ENCODE measurements at places on chromosomes 2 and 18.

- peaks cover 5% of the 10 kb centered on the region for H3K36me3 ChIP-seq
- DNase-seq, result peak; percentile 70
- H3K27me3 ChIP-seq, result no peaks in the 10 kb centered on the region
- peak overlapping the region; percentile 60 for H3K4me3 ChIP-seq
- peak overlapping the region; percentile 84 for H3K27ac ChIP-seq
Measured at GRCh38 chr2:8432706-8433336, 249.0 kb upstream of the ID2 start.

GRCh38 chr2:161613161-161613560 is 11.1 kb upstream of the SLC4A10 start:
- H3K4me1 ChIP-seq, result no peaks in the 10 kb centered on the region
- DNase-seq, result no peak
- H3K36me3 ChIP-seq, result no peaks in the 10 kb centered on the region
- H3K27me3 ChIP-seq, result peaks cover 35% of the 10 kb centered on the region
- H3K27ac ChIP-seq, result no peak overlapping the region
- no peak overlapping the region for H3K4me3 ChIP-seq

- H3K27me3 ChIP-seq, result no peaks in the 10 kb centered on the region
- peaks cover 83% of the 10 kb centered on the region for H3K4me1 ChIP-seq
- H3K4me3 ChIP-seq, result peak overlapping the region; percentile 70
- DNase-seq, result peak; percentile 66
Measured at GRCh38 chr2:84846741-84847142, 34.1 kb downstream of the TRABD2A start.

DNA sequence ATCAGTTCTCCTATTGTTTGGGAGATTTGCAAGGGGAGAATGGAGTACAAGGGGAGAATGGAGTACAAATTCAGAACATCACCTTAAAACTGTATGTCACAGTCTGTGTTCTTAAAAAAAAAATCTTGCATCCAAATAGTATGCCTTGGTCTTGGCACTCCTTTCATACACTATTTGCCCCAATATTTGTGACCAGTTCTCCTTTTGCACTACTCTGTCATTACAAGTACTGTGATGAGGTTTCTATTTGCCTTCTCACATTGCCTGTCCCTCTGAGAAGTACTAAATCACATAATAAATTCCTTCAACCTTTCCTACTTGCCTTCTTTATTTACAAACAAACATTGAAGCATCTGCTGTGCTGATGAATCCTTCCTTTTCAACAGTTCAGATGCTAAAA is 36.0 kb upstream of the NCK2 start:
- peaks cover 5% of the 10 kb centered on the region for H3K4me1 ChIP-seq
- H3K27ac ChIP-seq, result no peak overlapping the region
- DNase-seq, result peak; percentile 37
- no peak overlapping the region for H3K4me3 ChIP-seq
- peaks cover 19% of the 10 kb centered on the region for H3K27me3 ChIP-seq

GRCh38 chr18:74063557-74063956 is 84.1 kb downstream of the FBXO15 start:
- DNase-seq, result no peak
- H3K27me3 ChIP-seq, result no peaks in the 10 kb centered on the region
- H3K4me3 ChIP-seq, result peak overlapping the region; percentile 82
- peaks cover 48% of the 10 kb centered on the region for H3K4me1 ChIP-seq
- peaks cover 9% of the 10 kb centered on the region for H3K36me3 ChIP-seq

DNA sequence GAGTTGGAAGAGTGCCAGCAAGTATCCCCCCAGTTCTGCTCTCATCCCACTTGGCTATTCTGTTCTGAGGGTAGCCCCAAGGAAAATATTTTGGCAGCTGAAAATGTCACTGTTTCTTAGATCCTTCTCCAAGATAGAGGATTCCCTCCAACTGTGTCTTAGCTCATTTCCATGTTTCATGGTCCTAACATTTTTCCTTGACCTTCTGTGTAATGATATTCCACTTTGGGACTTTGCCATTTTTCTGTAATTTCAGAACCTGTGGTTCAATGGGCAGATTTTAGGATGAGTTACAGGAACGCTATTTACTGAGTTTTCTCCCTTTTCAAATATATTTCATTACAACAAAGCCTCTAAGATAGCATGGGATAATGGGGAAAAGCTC is 34.7 kb downstream of the NHEJ1 start:
- DNase-seq, result no peak
- H3K27ac ChIP-seq, result no peak overlapping the region
- H3K27me3 ChIP-seq, result no peaks in the 10 kb centered on the region
- no peak overlapping the region for H3K4me3 ChIP-seq

- H3K4me3 ChIP-seq, result peak overlapping the region; percentile 74
- H3K27ac ChIP-seq, result peak overlapping the region; percentile 46
- peak; percentile 73 for DNase-seq
- H3K4me1 ChIP-seq, result peaks cover 58% of the 10 kb centered on the region
- peaks cover 21% of the 10 kb centered on the region for H3K27me3 ChIP-seq
- H3K36me3 ChIP-seq, result no peaks in the 10 kb centered on the region
Measured at GRCh38 chr18:45667056-45667736, 51.9 kb downstream of the SLC14A2 start.

DNA sequence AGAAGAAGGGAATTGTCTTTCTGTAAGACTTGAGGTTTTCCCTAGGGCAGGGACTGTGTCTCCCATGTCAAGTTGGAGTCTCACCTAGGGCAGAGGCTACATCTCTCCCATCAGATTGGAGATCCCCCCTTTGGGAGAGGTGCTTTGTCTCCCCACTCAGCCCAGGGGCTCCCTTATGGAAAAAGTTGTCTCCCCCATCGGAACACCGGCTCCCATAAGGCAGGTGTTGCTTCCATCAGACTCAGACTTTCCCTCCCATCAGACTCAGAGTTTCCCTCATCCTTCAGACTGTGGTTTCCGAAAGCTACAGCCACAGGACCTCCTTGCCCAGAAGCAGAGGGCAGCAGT is 5.8 kb downstream of the ANKRD53 start:
- no peak for DNase-seq
- H3K4me3 ChIP-seq, result no peak overlapping the region
- peaks cover 12% of the 10 kb centered on the region for H3K4me1 ChIP-seq
- H3K36me3 ChIP-seq, result peaks cover 32% of the 10 kb centered on the region
- H3K27ac ChIP-seq, result no peak overlapping the region

DNA sequence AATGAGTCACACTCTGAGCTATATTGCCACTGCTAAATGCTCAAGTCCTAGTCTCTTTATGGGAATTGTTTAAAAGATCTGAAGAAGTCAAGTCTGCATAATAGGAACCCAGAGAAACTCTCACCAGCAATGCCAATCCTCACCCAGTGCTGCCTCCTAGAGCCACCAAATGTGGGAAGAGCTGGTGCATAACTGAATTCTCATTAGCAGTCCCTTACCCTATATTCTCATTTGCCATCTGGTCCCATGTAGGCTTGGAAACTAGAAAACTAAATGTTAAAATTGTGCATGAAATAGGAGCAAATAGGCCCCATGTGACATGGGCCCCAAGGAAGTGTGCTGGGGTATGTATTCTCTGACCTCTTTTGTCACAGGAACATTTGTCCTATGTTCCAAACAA is 224.4 kb upstream of the SMAD2 start:
- H3K4me1 ChIP-seq, result no peaks in the 10 kb centered on the region
- H3K36me3 ChIP-seq, result no peaks in the 10 kb centered on the region
- peaks cover 39% of the 10 kb centered on the region for H3K27me3 ChIP-seq
- H3K4me3 ChIP-seq, result no peak overlapping the region
- DNase-seq, result no peak
- H3K27ac ChIP-seq, result no peak overlapping the region

DNA sequence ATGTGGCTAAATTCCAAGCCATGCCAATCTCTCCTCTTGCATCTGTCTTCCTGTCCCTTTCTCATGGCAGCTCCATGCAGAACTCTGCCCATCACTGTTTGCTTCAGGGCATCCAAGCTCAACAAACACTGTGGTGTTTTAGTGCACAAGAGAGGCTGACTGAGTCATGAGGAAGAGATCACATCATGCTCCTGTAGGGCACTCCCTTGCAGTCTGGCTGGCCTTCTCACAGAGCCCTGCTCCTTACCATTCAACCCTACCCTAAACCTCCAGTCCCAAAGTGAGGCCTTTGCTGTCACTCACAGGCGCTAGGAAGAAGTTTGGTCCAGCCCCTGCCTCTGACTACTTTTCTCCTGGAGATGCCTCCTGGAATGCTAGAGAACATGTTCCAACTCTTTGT is 194.0 kb downstream of the LRATD1 start:
- no peaks in the 10 kb centered on the region for H3K4me1 ChIP-seq
- H3K27ac ChIP-seq, result no peak overlapping the region

DNA sequence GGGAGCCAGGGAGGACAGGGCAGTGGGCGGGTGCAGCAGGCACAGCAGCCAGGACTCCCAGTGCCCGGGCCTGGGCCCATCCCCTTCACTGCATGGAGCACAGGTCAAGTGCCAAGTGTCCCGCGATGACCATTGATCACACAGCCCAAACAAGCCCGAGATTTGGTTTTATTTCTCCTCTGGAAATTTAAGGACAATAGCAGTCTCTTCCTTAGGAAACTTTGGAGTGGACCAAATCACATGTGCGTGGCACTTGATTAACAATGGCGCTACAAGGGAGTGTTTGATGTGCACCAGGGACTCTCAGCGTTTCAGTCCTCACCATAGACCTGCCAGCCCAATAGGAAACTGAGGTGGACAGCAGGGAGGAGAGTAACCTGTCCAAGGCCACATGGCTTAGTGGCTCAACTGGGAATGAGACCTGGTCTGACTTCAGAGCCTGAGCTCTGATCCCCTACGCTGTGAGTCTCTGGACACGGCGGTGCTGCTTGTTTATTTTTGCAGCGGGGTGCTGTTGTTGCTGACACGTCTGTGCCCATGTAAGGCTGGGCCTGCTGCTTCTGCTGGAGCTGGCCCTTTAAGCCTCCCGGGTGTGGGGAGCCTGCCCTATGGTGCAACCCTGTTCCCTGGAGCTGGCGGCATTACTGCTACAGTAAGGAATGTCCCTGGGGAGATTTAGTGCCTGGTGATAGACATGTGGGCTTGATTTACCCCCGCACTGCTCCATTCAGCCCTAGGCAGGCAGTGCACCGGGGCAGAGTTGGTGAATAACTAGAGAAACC is 194.2 kb downstream of the INHBB start:
- H3K4me3 ChIP-seq, result no peak overlapping the region
- no peaks in the 10 kb centered on the region for H3K4me1 ChIP-seq
- no peaks in the 10 kb centered on the region for H3K36me3 ChIP-seq
- no peak for DNase-seq

DNA sequence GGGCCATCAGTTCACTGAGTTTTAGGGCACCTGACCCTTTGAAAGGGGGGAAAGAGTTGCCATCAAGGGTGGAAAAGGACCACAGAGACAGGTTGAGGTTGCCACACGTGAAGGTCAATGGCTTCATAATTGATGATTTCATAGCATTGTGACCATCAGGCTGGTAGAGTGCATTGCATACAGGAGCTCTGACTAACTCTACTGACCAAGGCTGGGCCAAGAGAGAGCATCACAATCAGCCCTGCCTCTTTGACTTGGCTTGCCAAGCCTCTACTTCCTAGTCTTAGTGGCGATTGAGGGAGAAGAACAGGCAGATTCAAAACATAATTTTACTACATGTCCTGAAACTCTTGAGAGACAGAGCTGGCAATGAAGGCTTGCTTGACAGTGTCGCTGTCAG is 5.8 kb upstream of the TNP1 start:
- H3K4me1 ChIP-seq, result peaks cover 36% of the 10 kb centered on the region
- peaks cover 2% of the 10 kb centered on the region for H3K27me3 ChIP-seq
- DNase-seq, result no peak
- peaks cover 3% of the 10 kb centered on the region for H3K36me3 ChIP-seq

- no peaks in the 10 kb centered on the region for H3K36me3 ChIP-seq
- no peaks in the 10 kb centered on the region for H3K27me3 ChIP-seq
- H3K4me3 ChIP-seq, result no peak overlapping the region
- H3K27ac ChIP-seq, result no peak overlapping the region
Measured at GRCh38 chr18:37453752-37454151, 111.8 kb downstream of the CELF4 start.

DNA sequence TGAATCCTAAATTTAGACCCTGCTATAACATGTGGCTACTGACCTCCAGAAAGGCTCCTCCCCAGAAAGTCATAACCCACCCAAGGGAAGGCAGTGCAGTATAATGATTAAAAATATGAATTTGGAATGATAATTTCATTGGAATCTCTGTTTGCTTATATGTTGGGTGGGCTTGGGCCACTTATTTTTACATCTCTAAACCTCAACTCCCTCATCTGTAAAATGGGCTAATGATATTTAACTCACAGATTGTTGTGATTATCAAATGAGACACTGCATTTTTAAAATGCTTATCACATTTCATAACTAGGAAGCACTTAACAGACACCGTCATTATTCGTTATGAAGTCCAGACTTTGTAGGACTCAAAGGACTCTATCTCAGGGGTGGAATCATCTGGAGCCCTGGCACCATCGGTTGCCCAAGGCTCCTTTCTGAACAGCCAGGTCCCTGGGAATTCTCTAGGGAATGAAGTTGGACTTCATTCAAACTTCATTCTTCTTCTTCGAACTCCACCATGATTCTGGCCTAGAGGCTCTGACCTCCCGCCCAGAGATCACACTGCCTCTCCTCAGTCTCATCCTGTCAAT is 33.1 kb upstream of the RMDN2 start:
- peak overlapping the region; percentile 9 for H3K27ac ChIP-seq
- no peaks in the 10 kb centered on the region for H3K36me3 ChIP-seq
- no peak for DNase-seq

- DNase-seq, result no peak
- H3K4me1 ChIP-seq, result peaks cover 8% of the 10 kb centered on the region
- no peak overlapping the region for H3K27ac ChIP-seq
- H3K27me3 ChIP-seq, result peaks cover 31% of the 10 kb centered on the region
- no peak overlapping the region for H3K4me3 ChIP-seq
Measured at GRCh38 chr2:10481055-10481665, 33.0 kb upstream of the ODC1 start.

DNA sequence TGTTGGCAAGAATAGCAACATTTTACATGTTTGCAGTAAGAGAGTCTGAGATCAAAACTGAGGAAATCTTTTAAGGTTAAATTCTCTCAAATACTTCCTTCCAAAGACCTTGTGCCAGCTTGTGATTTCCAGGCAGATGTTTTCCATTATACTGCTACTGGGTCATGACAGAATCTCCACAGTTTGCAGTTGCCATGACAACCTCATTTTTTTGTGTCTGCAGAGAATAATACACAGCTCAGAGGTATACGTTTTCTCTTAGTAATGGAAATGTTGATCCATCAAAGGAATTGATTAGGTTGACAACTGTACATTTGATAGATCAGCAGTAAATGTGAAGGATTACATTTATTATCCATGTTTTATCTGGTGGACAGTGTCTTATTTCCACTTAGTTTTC is 29.1 kb upstream of the CSRNP3 start:
- H3K27me3 ChIP-seq, result no peaks in the 10 kb centered on the region
- H3K27ac ChIP-seq, result no peak overlapping the region
- no peaks in the 10 kb centered on the region for H3K36me3 ChIP-seq

- no peak for DNase-seq
- no peak overlapping the region for H3K27ac ChIP-seq
- no peaks in the 10 kb centered on the region for H3K4me1 ChIP-seq
- no peaks in the 10 kb centered on the region for H3K36me3 ChIP-seq
- no peak overlapping the region for H3K4me3 ChIP-seq
Measured at GRCh38 chr2:66966631-66967030, 430.5 kb upstream of the ETAA1 start.

All from activated CD4-positive, alpha-beta T cell treated with anti-CD3 and anti-CD28 coated beads, Interleukin-2, amount 10 ng/mL, durations not matched to agents 24 days and 14 days (primary cell).